ENCODE measurements at places on chromosomes 12 and 14. TPM values are rescaled to one million over a fixed set of nuclear protein-coding genes. Genes with fewer than 3 reads are reported as not detected.

Gene SLC22A17
- 16.8 TPM for total RNA-seq

Gene ALDH2
- 59.5 TPM for total RNA-seq

DNA sequence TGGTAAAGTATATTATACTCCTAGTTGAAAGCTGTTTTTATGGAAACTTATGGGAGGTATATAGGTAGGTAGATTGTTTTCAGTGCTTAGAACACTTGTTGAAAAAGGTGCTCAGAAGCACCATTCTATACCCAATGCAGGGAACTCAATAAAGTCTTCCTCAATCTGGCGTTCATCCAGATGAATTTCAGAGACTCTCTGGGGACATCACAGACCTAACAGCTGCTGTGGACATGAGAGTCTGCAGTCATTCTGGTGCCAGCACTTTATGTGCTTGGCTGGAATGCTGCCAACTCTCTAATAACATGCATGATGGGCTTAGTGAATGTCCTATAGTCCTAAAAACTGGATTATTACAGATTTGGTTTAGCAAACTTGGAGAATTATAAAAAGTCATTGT is 115.9 kb downstream of the NTN4 start:
- peaks cover 21% of the 10 kb centered on the region for H3K4me1 ChIP-seq
- H3K27ac ChIP-seq: no peak overlapping the region
- no peaks in the 10 kb centered on the region for H3K27me3 ChIP-seq

DNA sequence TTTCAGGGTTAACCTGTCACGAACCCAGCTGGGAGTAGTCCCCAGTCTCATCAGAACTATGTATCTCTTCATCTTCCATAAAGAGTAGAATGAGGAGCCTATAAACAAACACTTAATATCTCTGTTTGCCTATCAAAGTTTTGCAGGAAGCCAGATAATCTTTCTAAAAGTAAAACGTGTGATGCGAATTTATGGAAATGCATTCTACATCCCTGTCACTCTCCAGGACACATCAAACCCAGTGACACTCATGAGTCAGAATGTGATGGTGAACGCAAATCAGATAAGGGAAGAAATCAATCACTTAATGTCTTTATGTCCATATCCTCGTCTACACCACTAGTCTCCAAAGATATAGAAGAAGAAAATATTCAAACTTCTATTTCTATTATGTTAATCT is 37.4 kb downstream of the RERG start:
- H3K36me3 ChIP-seq: peaks cover 12% of the 10 kb centered on the region
- peaks cover 27% of the 10 kb centered on the region for H3K4me1 ChIP-seq
- DNase-seq: no peak
- H3K27me3 ChIP-seq: peaks cover 2% of the 10 kb centered on the region
- H3K4me3 ChIP-seq: no peak overlapping the region

DNA sequence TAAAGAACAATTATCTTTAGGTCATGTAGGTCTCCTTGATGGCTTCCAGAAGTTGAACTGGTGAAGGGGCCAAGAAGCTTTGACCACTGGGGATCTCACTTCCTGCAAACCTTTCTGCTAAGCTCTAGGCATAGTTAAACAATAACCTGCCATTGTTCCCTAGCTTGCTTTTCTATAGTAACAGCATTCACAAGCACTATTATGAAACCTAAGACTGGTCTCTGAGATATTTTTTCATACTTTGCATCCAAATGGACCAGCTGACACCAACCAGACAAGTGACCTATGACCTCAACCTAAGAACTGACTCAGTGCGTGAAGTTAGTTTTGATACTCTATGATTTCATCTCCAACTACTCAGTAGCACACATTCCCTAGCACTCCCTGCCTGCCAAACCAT is 129.1 kb downstream of the PTPRB start:
- DNase-seq: no peak
- H3K4me1 ChIP-seq: peaks cover 3% of the 10 kb centered on the region
- H3K27me3 ChIP-seq: no peaks in the 10 kb centered on the region
- no peak overlapping the region for H3K4me3 ChIP-seq
- peaks cover 3% of the 10 kb centered on the region for H3K36me3 ChIP-seq
